A172 (cell line): ENCODE measurements at places on chromosomes 7 and 10.

DNA sequence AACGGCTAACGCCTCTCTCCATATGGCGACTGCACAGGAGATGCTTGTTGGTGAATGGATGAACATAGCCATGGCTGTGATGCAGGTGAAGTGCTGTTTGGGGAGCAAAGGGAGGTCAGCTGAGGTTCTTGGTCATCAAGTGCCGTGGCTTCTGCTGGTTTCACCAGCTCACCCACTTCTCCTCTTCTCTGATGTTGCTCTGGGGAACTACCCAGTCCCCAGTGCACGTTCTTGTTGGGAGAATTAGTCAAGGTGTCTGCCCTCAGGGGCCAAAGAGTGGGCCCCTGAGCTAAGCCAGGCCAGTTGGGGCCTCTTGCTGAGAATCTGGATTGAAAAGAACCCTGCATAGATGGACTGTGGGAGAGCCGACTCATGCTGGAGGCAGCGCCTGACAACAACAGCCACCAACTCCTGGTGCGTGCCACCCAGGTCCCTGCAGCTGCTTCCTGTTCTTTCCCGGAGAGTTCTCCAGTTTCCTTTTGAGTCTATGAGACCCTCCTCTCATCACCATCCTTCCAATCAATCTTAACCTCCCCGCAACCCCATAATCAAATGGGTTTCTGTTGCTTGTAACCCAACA lies 3.0 kb downstream of the BTBD16 start:
- no peak for DNase-seq

DNA sequence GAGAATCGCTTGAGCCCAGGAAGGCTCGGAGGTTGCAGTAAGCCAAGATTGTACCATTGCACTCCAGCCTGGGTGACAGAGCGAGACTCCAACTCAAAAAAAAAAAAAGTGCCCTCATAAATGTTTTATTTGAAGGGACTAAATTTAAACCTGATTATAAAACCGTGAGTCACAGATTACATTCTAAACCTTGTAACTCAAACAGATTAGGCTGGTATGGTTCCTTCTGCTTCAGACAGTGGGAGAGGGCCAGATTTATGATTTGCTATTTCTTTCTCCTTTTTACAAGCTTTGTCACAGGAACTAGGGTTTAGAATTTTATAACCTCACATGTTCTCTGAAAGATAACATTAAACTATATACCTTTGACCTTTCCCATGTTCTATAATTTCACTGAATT lies 801.2 kb upstream of the ZWINT start:
- DNase-seq: peak; percentile 16

DNA sequence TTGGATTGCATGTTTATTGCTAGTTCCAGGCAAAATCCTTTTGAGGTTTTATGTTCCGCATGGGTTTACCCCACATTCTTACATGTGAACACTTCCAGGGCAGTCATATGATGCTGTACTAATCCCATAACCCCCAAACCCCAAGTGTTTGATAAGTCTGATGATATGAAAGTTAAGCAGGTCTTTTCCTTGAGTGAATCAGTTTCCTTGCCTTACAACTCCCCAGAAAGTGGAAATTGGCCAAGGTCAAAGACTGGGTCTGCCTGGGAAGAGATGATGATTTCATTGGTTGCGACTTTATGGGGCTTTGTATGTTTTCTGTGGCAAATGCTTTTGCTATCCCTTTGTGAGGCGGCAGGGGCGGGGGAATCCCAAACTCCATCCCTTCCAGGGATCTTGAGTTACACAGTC lies 24.7 kb downstream of the AFAP1L2 start:
- no peak for DNase-seq

DNA sequence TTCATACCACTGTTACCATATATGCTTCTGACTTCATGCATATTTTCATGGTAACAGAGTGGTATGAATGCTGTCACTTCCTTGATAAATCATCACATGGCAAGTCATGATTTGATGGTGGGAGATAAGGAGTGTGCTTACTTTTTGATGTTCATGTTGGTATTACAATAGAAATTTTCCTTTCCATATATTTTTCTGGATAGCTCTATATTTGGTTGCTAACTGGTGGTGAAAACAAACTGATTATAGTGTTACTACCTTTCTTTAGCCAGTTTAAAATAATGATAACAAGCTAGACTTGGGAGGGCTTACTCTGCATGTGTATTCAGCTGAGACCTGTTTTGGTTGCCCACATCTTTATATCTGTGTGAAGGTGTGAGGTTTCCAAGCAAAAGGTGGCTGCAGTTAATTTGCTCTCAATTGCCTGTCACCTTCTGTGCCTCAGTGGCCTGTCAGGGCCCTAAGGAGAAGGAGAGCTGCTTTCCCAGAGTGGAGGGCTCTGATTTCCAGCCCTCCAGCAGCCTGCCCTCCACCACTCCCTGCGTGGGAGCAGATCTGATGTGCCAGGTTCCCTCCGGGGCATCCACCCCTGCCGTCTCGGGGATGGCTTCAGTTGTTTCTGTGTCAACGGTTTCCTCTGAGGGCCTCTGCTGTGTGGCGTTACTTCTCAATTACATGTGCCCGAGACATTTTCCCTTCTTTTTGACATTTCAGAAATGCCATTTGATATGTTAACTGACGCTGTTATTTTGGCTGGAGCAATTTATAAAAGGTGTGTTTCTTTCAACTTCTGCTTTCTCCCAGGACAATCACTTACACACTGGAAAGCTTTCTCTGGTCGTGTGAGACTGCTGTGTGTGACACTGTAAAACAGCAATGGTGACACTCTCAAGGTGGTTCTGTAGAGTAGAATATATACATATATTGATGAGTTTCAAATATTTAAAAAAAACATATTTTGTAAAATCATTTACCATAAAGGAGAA lies 107.7 kb upstream of the KLF6 start:
- no peak for DNase-seq
